ENCODE measurements at places on chromosomes 13 and 19.

DNA sequence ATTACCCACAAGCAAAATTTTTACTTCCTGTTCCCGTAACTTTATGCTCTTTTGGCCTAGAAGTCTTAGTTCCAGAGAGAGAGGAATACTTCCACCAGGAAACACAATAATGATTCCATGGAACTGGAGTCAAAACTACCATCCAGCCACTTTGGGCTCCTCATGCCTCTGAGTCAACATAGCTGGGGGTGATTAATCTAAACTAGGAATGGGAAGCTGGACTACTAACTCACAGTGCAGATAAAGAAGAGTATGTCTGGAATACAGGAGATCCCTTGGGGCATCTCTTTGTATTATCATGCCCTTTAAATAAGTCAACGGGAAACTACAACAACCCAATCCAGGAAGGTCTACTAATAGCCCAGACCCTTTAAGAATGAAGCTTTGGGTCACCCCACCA, 8.9 kb upstream of the ELF1 start:
- no peak for DNase-seq

GRCh38 chr13:21812192-21812626, 141.3 kb downstream of the FGF9 start:
- DNase-seq, result no peak

DNA sequence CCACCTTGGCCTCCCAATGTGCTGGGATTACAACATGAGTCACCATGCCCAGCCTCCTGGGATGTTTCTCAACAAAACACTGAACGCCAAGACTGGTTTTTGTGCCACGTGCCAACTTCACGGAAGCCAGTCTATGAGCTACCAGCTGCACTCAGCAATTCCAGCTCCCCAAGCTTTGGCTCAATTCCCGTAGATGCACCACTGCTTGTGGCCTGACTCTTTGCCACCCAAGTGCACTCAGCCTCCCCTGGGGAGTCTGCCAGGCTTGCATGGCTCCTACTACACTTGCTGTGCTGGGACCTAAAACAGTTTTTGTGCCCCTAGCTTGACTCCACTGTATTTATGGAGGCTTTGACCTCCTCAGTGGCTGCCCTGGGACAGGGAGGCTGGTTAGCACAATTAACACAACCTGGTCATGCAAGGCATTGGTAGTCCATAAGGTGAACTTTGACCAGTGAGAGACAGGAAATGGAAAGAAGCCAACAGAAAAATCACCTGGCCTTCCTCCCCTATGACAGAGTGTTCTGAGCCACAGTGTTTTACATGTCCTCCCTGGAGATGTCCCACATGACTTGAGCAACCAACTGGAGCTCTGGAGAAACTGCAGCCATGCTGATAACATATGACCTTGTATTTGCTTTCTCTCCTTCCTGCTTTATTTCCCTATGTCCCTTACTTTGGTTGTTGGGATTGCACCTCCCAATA, 1173.1 kb downstream of the UQCRFS1 start:
- no peak for DNase-seq

DNA sequence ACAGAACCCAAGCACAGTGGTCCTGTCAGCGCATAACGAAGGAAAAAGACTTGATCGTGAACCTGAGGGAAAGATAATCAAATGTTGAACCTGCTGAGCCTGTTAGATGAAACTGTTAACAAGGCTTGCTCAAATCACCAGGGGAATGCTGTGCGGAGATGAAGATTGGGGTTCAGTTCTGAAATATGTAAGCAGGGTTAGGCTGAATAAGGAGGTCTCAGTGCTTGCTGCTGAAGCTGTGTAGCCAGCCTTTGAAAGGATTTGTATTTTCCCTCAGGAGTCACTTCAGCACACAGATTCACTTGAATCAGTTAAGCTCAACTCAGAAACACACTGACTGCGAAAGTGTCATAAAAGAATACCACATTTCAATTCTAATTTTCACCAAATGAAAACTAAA, 793.5 kb downstream of the OLFM4 start:
- DNase-seq, result no peak

- DNase-seq, result no peak
Measured at GRCh38 chr19:30738047-30738446, 365.9 kb downstream of the ZNF536 start.

GRCh38 chr19:52961981-52962380, 700 bp downstream of the ZNF816 start:
- DNase-seq, result no peak

DNA sequence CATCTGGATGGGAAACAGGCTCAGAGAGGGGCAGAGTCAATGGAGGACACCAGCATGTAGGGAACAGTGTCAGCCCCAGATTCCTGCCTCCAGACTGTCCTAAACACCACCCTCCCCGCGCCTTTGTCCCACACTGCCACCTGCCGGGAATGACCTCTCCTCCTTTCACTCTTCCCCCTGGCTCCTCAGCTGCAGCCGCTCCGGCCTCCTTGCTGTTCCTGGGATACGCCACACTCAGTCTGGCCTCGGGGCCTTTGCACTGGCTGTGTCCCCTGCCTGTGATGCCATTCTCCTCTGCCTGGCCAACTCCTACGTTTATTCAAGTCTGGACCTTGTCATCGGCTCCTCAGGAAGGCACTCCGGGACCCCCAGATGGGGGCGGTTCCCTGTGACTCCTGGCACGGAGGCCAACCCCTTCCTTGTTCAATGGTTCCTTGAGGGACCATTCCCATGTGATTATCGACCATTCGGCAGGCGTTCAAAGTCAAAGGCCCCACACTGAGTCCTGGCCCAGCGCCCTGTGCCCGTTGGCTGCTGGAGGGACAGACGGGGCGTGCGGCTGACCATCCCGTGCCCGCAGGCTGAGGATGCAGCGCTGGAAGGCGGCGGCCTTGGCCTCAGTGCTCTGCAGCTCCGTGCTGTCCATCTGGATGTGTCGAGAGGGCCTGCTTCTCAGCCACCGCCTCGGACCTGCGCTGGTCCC, 15.8 kb downstream of the FUT6 start:
- no peak for DNase-seq

DNA sequence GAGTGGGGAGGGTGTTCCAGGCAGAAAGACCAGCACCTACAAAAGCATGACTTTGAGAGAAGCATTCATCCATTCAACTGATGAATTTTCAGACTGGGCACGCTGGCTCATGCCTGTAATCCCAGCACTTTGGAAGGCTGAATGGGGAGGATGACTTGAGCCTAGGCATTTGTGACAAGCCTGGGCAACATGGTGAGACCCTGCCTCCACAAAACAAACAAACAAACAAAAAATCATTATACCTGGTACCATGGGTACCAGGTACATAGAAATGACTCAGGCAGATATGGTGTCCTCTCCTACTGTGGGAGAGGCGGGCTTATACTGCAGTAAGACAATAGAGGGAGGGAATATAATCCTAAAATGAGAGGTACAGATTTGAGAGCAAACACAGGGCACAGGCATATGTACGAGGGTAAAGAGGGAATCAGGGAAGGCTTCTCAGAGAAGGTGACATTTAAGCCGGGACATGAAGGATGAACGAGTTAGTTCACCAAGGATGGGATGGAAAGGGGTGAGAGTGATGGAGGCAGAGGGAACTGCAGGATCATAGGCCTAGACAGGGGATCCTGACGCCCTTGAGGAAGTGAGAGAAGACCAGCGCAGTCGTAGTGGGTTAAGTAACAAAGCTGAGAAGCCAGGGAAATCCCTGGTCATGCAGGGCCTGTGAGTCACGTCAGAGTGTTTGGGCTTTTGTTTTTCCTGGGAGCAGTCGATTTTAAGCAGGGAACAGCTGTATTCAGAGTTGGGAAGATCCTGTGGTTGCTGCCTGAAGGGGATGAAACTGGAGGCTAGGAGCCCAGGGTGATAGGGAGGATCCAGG, 2.9 kb downstream of the CYP2S1 start:
- DNase-seq, result no peak

- peak; percentile 90 for DNase-seq
Measured at GRCh38 chr19:14072535-14073260, at the start of gene MISP3. TSS of gene MISP3 (plus strand) at chr19:14072786. CDS start at chr19:14073310, 524 bp downstream.

DNA sequence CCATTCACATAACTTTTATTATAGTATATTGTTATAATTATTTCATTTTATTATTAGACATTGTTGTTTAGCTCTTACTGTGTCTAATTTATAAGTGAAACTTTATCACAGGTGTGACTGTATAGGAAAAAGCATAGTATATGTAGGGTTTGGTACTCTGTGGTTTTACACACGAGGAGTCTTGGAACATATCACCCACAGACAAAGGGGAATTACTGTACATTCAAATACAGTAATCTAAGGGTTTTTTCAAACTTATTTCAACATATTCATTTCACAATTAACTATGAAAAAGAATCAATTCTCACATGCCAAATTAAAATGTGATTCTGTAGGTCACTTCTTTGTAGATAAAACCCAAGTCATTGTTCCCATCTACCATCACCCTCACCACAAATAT, 46.0 kb downstream of the RBM26 start:
- DNase-seq, result no peak

DNA sequence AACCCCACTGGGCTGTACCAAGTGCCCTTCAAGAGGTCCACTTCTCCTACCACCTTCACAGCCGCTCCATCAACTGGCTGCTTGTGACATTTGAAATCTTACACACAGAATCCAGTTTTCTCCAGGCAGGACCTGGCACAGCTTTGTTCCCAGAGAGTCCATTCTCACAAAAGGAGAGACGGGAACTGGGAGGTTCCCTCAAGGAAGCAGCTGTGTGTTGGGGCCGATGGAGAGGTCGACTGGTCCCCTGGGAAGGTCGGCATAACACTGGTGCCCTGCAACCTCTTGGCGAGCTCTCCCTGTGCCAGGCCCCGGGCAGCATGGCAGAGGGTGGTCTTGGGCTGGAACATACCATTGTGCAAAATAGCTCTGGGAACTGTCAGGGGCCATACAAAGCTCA, 21.5 kb downstream of the ELL start:
- DNase-seq, result no peak

- peak; percentile 36 for DNase-seq
Measured at GRCh38 chr13:61413572-61414535, 1.8 kb downstream of the PCDH20 start.

- DNase-seq, result no peak
Measured at GRCh38 chr13:27979001-27979643, 9.4 kb downstream of the URAD start.

GRCh38 chr13:46369506-46370277, 17.4 kb downstream of the RUBCNL start:
- DNase-seq, result no peak

DNA sequence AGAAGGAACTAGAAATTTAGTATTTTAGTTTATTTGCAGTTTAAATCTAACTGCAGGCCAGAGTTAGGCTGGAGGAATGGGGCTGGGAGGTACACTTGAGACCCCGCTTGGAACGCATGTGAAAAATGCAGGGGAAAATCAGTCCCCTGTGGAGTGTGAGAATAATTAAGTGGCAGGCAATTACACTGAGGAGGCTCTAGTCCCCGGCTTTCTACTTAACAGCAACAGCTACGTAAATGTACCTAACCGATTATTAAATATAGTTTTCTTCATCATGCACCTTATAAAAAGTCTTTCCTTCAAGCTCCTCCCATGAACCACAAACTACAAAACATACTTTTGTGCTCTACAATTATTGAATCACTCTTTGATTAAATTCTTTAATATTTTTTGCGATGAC, 804 bp downstream of the ZNF708 start:
- peak; percentile 72 for DNase-seq

DNA sequence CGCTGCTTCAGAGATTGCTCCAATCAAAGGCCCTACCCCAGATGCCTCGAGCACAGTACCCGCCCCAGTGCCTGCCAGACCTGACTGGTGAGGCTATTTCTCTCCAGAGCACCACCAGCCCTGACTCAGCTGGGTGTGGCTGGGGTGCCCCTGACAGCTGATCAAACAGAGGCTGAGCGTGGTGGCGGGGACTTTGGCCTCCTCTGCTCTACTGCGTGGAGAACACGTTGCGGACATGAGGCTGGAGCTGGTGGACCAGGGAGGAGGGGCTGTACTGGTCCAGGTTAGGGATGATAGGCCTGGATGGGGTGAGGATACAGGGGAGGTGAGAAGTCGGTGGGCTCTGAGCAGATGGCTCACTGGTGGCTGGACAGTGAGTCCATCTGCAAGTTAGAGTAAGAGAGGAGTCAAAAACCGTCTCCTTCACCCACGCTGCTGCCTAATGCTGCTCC, 3.5 kb upstream of the DOCK6 start:
- DNase-seq, result peak; percentile 87

GRCh38 chr13:106835477-106835876, 267.5 kb upstream of the ARGLU1 start:
- no peak for DNase-seq

All from NCI-H146 (cell line).